GM12891 (cell line): ENCODE measurements at places on chromosomes 3 and 15.

- DNase-seq = no peak
Measured at GRCh38 chr3:74149466-74149865, 465.0 kb downstream of the CNTN3 start.

GRCh38 chr3:43786526-43787305, 96.0 kb downstream of the ABHD5 start:
- no peak for DNase-seq

- no peak for DNase-seq
Measured at GRCh38 chr3:67349551-67350174, 304.7 kb downstream of the SUCLG2 start.

DNA sequence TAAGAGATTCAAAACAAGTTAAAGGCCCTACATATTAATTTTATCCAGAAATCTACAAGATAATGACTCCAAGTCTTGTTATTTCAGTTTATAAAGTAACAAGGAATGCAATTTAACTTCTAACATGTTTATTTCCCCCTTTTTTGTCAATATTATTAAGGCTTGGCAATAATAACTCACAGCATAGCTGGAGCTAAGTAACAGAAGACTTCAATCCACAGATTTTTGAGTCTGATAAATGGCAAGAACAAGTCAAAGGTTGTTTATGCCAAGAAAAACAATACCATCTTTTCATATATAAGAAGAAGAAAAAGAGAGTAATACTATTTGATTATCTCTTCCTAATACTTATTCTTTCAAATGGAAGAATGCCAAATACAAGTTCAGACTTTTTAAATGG, 631.0 kb upstream of the CCDC54 start:
- DNase-seq = no peak

DNA sequence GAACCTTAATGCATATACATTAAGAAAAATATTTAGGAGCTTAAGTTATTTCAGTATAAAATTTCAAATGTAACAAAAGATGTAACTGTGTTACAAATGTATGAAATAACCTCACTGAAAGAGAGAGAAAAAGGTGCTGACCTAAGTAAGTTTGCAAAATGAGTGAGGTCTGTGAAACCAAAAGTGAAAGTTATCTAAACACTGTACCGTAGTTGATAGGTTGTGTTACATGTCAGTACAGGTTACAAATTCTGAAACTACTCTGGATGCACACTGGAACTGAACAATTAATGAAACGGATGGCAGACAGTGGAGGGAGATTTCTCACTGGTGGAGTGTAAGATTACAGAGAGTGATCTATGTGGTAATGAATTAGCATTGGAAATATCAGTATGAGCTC, 420.7 kb downstream of the ZNF385D start:
- peak; percentile 2 for DNase-seq

DNA sequence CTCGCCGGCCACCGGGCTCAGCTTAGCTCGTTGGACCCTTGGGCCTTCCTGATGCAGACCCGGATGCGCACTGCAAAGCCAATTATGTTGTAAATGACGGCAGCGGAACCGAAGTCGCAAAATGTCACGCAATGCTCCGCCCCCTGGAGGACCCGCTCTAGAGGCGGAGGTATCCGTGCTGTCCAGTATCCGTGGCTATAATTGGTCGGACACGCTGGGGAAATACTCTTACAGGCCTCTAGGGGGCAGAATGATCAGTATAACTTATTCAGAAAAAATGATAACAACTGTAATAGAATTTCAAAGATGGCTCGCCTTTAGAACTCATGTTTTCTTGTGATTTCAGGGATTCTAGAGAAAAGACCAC, at the start of gene PRR23B:
PRR23B (minus strand) TSS at position 59 of the 367 bp plus-strand sequence. CDS start 265 bp downstream, outside the sequence.
- no peak for DNase-seq

- DNase-seq = no peak
Measured at GRCh38 chr3:123834631-123835030, 49.5 kb downstream of the MYLK start.

GRCh38 chr3:136858381-136858780, 3.6 kb upstream of the NCK1 start:
- DNase-seq = no peak

- DNase-seq = no peak
Measured at GRCh38 chr3:129747136-129747535, 140.7 kb upstream of the PLXND1 start.

- DNase-seq = peak; percentile 23
Measured at GRCh38 chr3:191329654-191330529, at the start of gene UTS2B. TSS of gene UTS2B (minus strand) at chr3:191330526. CDS start at chr3:191282189, 48,337 bp downstream.

GRCh38 chr3:2510591-2511145, 412.0 kb downstream of the CNTN4 start:
- no peak for DNase-seq

- DNase-seq = no peak
Measured at GRCh38 chr15:33131552-33132232, 62.8 kb downstream of the FMN1 start.
